Stimulated activated CD4-positive, alpha-beta T cell treated with anti-CD3 and anti-CD28 coated beads, Interleukin-1b, Interleukin-23, amount 100 ng/mL, for 1 hour (primary cell): ENCODE measurements at places on chromosomes 13 and 19.

- DNase-seq, result no peak
These were observed 529 bp downstream of the ZNF836 start for GRCh38 chr19:52170863-52171320.

DNA sequence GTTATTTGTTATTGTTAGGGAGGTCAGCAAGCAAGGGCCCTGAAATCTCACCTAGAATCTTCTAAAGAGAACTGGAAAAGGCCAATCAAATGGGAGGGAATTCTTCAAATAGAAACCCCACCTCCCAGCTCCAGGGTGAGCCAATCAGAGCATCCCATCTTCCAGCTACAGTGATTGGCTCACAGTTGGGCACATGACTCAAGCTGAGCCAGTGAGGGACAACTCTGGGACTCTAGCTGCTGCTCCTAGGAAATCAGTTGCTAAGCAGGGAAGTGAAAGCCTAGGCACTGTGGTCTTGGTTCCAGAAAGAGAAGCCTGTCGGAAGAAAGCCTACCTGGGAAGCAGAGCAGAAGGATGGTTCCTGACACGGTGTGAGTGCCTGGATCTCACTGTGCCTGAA, 13.4 kb downstream of the TM6SF2 start:
- no peak for DNase-seq

- DNase-seq, result no peak
These were observed 14.3 kb downstream of the CYP2A7 start for GRCh38 chr19:40867701-40868100.

DNA sequence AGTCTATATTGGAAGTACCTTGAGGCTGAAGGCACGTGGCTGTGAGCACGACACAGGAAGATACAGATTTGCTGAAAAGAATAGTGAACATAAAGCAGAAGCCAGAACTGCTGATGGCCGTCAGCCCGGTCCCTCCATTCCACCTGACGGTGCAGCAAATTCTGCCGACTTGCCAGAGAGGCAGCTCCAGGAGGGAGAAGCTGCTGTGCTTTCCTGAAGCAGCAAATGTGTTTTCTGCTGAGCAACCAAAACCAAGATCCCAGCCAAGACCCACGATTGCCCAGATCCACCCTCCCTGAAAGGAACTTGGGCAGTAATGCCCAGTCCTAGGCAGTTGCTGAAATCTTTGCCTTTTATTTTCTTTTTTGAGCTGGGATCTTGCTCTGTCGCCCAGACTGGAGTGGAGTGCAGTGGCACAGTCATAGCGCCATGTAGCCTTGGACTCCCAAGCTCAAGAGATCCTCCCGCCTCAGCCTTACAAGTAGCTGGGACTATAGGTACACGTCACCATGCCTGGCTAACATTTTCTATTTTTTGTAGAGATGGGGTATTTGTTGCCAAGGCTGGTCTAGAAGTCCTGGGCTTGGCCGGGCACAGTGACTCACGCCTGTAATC, 7.0 kb upstream of the RCN3 start:
- DNase-seq, result no peak

DNA sequence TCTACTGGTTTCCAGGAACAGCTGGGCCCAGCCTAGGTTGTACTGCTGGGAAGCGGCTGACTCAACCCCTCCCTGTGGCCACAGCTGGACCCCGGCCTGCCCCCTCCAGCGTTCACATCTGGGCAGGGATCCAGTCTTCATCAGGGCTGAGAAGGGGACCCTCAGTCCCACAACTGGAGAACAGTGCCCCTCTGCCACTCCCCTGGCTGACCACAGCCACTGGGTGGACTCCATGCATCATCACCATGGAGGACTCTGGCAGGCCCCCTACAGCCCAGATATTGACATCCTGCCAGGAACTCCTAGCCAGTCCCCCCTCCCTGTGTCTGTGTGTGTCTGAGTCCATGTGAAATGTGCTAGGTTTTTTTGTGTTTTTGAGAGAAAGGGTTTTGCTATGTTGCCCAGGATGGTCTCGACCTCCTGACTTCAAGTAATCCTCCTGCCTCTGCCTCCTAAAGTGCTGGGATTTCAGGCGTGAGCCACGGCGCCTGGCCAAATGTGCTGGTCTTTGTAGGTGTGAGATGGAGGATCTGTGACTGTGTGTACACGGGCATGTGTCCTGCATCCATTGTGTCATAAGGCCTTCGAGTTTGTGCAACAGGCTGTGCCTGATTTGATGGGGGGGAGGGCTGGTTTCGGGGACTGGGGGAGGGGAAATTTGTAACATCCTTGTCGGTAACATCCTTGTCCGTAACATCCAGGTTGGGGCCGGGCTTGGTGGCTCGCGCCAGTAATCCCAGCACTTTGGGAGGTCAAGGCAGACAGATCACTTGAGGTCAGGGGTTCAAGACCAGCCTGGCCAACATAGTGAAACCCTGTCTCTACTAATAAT, 4.0 kb upstream of the HOOK2 start:
- DNase-seq, result no peak

DNA sequence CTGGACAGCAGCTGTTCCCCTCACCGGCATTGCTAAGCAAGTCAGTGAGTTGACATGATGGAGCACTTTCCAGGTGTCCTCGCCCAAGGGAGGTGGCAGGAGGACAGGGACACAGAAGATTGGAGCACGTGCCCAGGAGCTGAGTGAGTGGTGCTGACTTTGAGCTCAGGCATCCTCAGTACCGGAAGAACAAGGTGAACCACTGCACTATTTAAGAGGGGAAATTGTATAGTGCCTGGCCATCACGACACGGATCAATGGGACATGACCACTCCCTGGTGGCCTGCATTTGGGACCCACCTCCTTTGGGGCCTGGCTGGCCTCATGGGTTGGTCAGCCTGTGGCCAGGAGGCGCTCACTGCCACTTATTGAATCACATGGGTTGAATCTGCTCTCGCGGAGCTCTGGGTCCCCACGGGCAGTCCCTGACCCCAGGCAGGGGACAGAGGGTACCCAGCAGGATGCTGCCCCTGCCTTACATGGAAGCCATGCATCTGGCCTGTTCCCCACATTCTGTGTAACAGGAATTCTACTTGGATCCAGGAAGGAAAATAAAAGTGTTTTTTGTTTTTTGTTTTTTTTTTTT, 206.9 kb upstream of the ZNF536 start:
- DNase-seq, result no peak

- no peak for DNase-seq
These were observed 16.7 kb downstream of the TICAM1 start for GRCh38 chr19:4814625-4815425.

DNA sequence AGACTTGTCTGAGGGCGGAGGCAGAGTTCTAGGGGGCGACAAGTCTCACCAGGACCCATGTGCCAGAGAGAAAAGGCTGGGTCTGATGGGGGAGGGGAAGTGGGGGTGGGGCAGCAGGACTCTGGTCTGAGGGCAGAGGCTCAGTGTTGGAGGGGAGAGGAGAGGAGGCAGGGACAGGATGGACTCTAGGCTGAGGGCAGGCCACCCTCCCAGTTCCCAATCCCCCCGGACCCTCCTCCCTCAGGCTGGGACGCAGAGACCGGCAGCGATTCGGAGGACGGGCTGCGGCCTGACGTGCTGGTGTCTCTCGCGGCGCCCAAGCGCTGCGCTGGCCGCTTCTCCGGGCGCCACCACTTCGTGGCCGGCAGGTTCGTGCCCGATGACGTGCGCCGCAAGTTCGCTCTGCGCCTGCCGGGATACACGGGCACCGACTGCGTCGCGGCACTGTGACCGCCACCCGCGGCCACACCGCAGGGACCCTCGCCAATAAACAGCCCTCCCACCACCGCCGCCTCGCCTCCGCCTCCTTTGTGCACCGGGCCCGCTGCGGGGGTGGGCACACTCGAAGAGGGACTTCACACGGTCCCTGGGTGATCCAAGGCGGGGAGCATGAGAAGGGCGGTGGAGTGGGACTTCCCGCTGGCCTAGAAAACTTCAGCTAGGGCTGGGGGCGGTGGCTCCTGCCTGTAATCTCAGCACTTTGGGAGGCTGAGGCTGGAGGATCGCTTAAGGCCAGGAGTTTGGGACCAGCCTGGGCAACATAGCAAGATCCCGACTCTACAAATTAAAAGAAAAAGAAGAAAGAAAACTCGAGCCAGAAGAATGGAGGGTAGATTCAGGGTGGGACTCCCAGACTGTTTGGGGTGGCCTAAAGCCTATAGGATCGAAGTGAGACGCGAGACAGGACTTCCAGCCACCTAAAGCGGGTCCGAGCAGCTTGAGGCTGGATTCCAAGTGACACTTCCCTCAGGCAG, 703 bp upstream of the CILP2 start:
- no peak for DNase-seq

GRCh38 chr19:5128936-5129389, 160.1 kb downstream of the KDM4B start:
- no peak for DNase-seq

GRCh38 chr13:30078059-30078458, 227.6 kb upstream of the UBL3 start:
- DNase-seq, result no peak

GRCh38 chr19:31383553-31383952, 34.3 kb upstream of the TSHZ3 start:
- DNase-seq, result no peak

DNA sequence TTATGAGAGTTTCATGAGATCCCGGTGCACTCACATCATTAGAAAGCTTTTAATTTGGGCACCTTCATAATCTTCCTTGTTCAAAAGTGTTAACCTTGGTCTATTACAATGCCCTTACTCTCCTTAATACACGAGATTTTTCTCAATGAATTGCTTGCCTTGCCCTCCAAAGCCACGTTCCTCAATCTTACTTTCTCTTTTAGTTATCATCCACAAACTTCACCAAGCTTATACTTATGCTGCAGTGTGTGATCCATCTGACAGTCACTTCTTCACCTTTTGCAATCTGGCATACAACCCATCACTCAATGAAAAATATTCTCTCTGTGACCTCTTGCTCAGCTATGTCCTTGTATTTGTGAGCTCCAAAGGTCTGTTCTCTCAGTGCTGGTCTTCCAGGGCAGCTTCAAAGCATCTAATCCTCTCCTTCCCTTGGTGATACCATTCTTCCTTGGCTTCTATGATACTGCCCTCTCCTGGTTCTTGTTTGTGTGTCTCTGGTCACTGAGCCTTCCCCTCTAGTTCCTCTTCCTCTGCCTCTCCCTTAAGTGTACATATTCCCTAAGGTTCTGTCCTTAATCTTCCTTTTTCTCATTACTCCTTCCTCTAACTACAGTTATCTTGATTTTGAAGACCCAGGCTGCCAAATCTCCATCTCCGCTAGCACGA, 202.2 kb upstream of the STARD13 start:
- DNase-seq, result no peak

DNA sequence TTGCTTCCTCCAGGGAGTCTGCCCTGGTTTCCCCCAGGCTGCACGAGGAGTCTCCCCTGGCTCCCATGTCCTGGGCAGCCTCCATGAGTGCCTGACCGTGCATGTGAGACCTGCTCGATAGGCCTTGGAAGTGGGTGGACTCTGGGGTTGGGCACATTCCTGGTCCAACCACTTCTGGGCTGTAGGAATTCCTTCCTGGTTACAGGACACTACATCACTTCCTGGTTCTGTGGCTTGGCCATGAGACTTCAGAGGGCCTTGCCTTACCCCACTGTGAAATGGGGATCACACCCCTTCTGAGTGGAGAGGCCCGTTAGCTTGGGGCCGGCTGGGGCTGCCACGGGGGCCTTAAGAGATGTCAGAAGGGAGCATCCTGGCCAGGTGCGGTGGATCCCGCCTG, 4.0 kb upstream of the ZNF628 start:
- DNase-seq, result no peak

DNA sequence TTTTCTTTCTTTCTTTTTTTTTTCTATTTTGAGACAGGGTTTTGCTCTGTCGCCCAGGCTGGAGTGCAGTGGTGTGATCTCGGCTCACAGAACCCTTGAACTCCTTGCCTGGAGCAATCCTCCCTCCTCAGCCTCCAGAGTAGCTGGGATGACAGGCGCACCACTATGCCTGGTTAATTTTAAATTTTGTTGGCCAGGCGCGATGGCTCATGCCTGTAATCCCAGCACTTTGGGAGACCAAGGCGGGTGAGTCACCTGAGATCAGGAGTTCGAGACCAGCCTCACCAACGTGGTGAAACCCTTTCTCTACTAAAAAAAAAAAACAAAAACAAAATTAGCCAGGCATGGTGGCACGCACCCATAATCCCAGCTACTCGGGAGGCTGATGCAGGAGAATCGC, 8.7 kb upstream of the SBNO2 start:
- no peak for DNase-seq

DNA sequence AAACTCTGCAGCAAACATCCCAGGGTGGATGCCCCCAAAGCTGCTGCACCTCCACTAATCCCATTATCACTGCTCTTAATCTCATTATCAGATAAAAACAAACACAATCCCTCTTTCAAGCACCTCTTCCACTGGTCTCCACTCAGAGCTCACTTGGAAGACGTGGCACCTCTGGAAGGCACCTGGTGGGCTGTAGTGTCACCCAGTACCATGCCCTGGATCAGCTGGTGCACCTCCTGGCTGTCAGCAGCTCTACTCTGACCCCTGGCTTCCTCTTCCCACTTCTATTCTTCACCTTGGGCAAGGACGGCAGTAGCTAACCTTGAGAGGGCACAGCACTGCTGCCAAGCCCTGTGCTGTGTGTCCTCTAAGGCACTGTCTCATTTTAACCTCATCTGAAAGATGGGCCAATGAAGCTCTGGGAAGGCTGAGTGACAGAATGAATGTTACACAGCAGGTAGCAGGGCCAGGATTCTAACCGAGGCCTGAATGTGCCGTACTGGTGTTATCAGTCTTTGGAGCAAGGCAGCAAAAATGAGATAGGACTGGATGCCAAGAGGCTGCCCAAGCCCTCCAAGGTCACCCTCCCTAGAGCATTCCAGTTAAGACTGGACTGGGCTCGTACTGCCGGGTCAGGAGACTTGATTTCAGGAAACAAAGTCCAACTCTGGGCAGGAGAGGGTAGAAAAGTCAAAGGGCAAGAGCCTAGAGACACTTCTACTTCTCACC, 7.4 kb downstream of the BRD4 start:
- no peak for DNase-seq
